ENCODE measurements at places on chromosomes 3 and 15.

GRCh38 chr3:116299646-116300081, 145.6 kb downstream of the LSAMP start:
- DNase-seq: no peak

- no peak for DNase-seq
Measured at GRCh38 chr3:151402349-151402748, 17.8 kb upstream of the P2RY12 start.

GRCh38 chr3:184566441-184567414, 5.1 kb downstream of the EPHB3 start:
- DNase-seq: no peak

DNA sequence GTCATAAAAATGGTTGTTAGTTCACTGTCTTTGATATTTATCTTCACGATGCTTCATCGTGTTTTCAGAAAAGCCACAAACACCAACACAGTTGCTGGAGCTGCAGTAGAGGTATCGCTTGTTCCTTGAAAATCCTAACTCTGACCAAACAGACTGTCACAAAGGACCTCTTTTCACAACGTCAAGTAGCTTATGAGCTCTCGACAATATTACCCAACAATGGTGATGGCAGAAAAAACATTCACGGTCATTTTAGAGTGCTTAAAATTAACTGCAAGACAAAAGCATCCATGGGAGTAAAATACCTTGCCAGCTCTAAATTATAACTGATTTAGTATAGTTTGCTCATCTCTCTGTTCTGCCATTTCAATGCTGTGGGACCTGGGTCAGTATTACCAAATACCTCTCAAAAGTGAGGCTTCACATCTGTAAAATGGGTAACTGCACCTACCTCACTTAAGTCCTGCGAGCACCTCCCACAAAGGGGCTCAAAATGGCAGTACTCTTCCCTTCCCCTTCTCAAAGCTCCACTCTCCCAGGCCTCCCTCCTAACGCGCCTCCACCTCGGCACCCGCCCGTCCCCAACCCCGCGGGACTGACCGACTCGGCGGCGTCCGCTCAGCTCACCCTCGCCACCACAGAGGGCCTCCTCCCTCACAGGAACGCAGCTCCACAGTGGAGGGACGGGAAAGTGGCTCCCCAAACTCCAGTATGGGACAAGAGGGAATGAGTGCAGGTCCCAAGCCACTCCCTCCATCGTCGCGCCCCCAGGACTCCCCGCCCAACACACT, 546 bp downstream of the TRIM59 start:
- peak; percentile 89 for DNase-seq

DNA sequence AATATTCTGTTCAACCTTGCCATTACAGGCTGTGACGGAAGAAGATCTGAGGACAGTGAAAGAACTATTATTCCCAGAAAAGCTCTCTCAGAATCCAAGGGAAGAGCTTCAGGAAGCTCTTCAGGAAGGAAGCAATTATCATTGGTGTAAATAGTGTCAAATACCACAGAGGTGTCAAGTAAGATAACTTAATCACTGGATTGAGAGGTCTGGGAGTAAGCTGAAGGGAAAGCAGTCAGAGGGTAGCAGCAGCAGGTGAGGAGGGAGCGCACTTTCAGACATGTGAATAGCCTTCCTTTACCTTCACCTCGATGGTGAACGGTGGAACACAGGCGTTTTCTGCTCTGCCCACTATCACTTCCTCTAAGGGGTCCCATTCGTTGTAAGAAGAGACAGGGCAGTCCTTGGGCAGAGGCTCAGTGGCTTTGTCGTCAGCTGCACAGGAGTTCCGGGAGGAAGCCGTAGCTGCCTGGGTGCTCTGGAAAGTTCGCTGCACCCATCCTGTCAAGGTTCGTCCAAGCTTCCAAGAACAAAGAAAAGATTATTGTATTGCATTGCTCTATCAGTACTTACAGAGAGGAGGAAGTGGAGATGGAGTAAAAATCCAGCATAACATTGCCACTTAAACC, 1.9 kb downstream of the GATM start:
- DNase-seq: no peak

DNA sequence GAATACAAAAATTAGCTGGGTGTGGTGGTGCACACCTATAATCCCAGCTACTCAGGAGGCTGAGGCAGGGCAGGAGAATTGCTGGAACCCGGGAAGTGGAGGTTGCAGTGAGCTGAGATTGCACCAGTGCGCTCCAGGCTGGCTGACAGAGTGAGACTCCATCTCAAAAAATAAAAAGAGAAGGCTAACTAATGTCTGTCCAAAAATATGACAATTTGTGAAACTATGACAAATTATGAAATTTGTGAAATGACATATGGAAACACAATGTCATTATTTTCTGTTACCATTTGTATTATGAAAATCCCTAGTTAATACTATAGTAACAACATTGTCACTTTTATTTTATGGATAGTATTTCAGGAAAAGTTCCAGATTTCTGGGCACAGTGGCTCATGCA, 1306.3 kb upstream of the EPHA6 start:
- DNase-seq: no peak

- DNase-seq: no peak
Measured at GRCh38 chr3:70916375-70917055, 604.1 kb upstream of the MDFIC2 start.

DNA sequence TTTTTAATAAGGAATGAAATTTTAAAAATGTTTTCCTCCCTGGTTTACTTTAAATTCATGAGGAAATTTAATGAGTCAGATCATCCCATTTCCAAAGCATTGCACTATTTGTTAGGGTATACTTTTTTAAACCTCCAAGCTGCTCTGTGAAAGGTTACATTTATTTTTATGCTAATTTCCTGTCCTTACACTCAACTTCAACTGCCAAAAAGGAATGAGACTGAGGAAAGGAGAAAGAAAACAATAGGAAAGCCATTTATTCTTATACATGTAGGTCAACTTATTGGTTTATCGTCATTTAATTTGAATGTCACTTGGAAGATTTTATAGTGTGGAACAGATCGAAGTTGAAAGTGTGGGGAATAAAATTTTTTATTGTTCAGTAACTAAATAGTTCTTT, 104.1 kb downstream of the ALCAM start:
- DNase-seq: no peak

GRCh38 chr3:169138849-169139420, 524.6 kb downstream of the MECOM start:
- DNase-seq: no peak

DNA sequence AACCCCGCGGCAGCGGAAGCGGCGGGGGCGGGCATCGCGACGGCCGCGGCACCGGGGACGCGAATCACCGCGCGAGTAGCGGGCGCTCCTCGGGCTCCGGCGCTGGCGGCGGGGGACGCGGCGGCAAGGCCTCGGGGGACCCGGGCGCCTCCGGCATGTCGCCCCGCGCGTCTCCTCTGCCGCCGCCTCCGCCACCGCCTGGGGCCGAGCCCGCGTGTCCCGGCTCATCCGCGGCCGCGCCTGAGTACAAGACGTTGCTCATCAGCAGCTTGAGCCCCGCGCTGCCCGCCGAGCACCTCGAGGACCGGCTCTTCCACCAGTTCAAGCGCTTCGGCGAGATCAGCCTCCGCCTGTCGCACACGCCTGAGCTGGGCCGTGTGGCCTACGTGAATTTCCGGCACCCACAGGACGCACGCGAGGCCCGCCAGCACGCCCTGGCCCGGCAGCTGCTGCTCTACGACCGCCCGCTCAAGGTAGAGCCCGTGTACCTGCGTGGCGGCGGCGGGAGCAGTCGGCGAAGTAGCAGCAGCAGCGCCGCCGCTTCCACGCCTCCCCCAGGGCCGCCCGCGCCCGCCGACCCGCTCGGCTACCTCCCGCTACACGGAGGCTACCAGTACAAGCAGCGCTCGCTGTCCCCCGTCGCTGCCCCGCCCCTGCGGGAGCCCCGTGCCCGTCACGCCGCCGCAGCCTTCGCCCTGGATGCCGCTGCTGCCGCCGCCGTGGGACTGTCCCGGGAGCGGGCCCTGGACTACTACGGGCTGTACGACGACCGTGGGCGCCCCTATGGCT, 675 bp downstream of the RBM15B start:
- peak; percentile 77 for DNase-seq

- no peak for DNase-seq
Measured at GRCh38 chr3:79268422-79268821, 499.4 kb downstream of the ROBO1 start.

- peak; percentile 70 for DNase-seq
Measured at GRCh38 chr3:72034986-72035385, 250.0 kb upstream of the PROK2 start.

DNA sequence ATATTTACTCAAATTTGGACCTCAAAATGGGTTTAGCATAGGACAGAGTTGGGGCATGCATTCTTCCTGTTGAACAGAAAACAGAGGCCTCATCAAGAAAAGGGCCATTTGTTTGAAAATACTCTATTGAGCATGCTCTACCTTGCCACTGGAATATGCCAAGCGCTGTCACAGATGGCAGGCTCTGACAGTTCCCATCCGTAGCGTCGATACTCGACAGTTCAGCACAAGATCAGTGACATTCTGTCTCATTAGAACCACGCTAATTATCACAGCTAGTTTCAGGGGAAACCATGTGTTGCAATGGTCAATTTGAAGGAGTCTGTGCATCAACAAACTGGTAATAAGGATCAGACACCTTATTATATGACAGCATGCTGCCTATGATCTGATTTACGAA, 54.5 kb downstream of the SATB1 start:
- DNase-seq: no peak
